ENCODE measurements at places on chromosomes 4 and X.

- DNase-seq, result no peak
These were observed 28.3 kb downstream of the HTRA3 start for GRCh38 chr4:8297691-8298485.

GRCh38 chr4:54539500-54540029, 118.2 kb upstream of the KIT start:
- DNase-seq, result no peak

GRCh38 chr4:2489081-2489805, 20.3 kb downstream of the RNF4 start:
- DNase-seq, result no peak

GRCh38 chrX:31061091-31061490, 10.8 kb downstream of the FTHL17 start:
- no peak for DNase-seq

- DNase-seq, result no peak
These were observed 155.6 kb downstream of the CBR4 start for GRCh38 chr4:168854350-168854921.

DNA sequence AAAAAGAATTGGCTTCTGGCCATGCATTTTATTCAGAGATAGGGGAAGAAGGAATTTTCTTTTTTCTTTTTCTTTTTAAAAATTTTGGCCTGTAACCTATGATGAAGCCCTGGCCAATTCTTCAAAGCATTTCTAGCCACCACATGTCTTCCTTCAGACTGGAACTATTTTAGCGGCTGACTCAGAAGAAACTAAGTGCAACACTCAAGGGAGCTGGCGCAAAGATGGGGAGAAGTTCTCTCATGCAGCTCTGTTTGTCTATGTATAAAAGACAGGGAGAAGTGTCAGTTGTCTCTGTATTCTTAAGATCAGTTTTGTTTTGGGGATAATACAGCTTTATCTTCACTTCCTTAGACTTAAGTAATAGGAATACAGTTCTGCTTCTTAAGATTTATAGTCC, 46.1 kb downstream of the MBNL3 start:
- no peak for DNase-seq

- DNase-seq, result no peak
These were observed 27.8 kb upstream of the RNF128 start for GRCh38 chrX:106698693-106699092.

GRCh38 chrX:101659601-101660063, at the start of gene ARMCX2:
Gene ARMCX2, minus strand, starts transcription at chrX:101659850. Its CDS starts 2,262 bp downstream, at chrX:101657588.
- DNase-seq, result no peak

- DNase-seq, result no peak
These were observed 619.5 kb upstream of the SMIM31 start for GRCh38 chr4:164134388-164134787.

DNA sequence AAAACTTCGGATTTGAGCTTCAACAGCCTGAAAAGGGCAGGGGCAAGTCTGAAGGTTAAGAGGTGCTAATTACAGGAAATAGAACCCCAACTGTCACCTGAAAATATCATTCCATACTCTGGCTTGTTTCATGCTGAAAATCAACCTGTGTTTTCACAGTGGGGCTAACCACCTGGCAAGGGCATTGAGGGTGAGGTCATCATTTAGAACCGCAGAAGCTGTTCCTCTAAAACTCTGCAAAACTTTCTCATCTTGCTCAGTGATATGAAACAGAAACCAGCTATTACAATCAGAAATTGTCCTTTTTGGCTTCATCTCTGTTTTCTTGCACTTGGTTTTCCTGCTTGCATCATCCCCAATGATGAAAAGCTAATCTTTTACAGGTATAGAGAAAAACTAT, 247.6 kb downstream of the DCLK2 start:
- no peak for DNase-seq
